Right renal pelvis (tissue), 4 donors: ENCODE measurements at places on chromosomes 16 and 17. TPM values are rescaled to one million over a fixed set of nuclear protein-coding genes. Genes with fewer than 3 reads are reported as not detected.

ZFP3 gene
- 16.2 TPM for polyA plus RNA-seq

ABCA8 gene
- 1.2 TPM for polyA plus RNA-seq

TEKT5 gene
- 0.19 TPM for polyA plus RNA-seq

CD68 gene
- polyA plus RNA-seq, result 50.7 TPM

DNA sequence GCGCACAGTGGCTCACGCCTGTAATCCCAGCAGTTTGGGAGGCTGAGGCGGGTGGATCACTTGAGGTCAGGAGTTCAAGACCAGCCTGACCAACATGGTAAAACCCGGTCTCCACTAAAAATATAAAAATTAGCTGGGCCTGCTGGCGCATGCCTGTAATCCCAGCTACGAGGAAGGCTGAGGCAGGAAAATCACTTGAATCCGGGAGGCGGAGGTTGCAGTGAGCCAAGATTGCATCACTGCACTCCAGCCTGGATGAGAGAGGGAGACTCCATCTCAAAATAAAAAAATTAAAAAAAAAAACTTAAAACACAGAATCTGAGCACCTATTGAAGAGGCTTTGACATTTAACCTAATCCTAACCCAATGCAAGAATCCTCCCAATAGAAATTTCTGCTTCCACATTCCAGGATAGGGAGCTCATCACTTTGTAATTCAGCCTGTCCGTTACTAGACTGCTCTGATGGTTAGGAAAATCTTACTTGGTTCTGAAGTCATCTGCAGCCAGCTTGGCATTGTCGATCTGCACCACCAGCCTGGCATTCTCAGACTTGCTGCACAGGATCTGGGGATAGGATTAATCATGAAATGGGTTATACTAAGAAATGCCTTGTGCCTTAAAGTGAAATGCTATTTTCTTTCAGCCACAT, 2.1 kb downstream of the KRT33B start:
- no peak for DNase-seq

GRCh38 chr16:1080801-1081733, 8.5 kb downstream of the SSTR5 start:
- no peak for DNase-seq

- DNase-seq, result no peak
These were observed 22.9 kb upstream of the ZFPM1 start for GRCh38 chr16:88430185-88430523.

DNA sequence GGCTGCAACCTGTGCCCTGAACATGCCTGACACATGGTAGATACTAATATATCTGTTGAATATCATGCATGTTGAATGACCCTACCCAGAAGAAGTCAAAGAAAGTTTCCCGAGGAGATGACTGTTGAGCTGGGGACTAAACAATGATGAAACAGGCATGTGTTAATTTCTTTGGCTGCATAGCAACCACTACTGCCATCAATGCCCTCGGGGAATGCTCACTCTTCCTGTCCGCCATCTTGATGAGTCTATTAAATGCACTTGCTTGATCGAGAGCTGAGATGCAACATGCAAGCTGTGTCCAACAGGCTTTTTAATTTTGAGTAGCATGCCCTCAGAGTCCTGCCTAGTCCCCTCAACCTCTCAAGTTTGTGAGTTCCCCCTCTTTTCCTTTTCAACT, 31.3 kb downstream of the GRIN2A start:
- no peak for DNase-seq

GRCh38 chr17:58995247-58995940, 111.3 kb downstream of the TRIM37 start:
- DNase-seq, result no peak

- DNase-seq, result no peak
These were observed 16.5 kb downstream of the KATNIP start for GRCh38 chr16:27566417-27566816.

GRCh38 chr17:5587438-5588032, 3.2 kb upstream of the NLRP1 start:
- DNase-seq, result peak; percentile 69

DNA sequence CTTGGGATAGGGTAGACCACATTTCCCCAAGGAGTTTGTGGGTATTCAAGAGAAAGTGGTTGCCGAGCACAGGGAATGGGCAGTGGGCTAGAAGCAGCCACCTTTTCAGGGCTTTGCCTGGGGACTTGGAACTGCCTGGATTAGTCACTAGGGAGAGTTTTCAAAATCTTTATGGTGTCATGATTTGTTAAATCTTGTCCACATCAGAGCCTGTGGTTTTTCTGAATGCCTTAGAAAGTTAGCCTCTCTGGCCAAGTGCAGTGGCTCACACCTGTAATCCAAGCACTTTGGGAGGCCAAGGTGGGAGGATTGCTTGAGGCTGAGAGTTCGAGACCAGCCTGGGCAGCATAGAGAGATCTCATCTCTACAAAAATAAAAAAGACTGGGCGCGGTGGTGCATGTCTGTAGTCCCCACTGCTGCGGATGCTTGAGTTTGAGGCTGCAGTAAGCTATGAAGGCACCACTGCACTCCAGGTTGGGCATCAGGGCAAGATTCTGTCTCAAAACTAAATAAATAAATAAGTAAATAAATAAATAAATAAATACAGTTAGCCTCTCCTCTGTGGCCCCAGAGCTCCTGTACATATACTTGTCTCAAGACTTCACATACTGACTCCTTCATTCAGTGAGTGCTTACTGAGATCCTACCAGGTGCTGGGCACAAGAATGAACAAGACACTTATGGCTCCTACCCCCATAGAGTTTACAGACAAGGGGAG, 76.3 kb upstream of the HNF1B start:
- DNase-seq, result no peak

- DNase-seq, result no peak
These were observed 136.5 kb downstream of the FTO start for GRCh38 chr16:53840456-53840855.

GRCh38 chr17:17613708-17614114, 22.2 kb upstream of the PEMT start:
- peak; percentile 23 for DNase-seq
